ENCODE measurements at places on chromosomes 7 and 10. TPM values are rescaled to one million over a fixed set of nuclear protein-coding genes. Genes with fewer than 3 reads are reported as not detected.

GRCh38 chr7:124022551-124022950 is 10.3 kb downstream of the TMEM229A start:
- DNase-seq: no peak

DNA sequence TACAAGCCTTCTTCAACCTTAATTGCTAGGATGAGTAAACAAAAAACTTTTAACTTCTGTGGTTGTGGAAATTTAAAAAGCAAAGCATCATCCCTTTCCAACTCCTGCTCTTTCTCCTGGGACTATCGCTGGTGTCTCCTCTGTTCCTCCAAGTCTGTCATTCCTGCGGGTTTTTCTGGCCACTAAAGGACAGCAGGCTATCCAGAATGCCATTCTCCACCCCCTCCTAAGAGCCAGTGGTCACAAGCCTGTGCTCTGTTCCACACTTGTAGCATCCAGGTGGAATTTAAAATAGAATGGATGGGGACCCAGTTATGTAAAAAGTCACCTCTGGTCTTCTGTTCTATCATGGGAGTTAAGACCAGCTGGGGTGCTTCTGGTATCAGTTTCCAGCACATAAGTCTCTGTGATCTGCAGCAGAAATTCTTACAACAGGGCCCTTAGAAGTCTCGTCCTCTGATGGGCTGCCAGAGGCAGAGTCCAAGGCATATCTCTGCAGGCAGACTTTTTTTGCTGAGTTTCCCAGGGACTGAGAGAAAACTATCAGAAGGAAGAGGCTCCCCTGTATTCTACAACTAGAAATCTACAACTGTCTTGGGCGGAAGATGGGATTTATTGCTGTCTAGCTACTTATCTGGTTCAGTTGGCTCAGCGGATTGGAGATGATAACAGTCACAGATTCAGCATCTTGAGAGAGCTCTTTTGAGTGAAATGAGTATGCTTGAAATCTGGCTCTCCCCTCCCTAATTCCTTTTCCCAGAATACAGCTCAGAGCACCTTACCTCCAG is 5.1 kb upstream of the WNT16 start:
- no peak for DNase-seq

The OR2A42 gene
- polyA plus RNA-seq: 1.1 TPM

The ZNF273 gene
- polyA plus RNA-seq: 14.4 TPM

DNA sequence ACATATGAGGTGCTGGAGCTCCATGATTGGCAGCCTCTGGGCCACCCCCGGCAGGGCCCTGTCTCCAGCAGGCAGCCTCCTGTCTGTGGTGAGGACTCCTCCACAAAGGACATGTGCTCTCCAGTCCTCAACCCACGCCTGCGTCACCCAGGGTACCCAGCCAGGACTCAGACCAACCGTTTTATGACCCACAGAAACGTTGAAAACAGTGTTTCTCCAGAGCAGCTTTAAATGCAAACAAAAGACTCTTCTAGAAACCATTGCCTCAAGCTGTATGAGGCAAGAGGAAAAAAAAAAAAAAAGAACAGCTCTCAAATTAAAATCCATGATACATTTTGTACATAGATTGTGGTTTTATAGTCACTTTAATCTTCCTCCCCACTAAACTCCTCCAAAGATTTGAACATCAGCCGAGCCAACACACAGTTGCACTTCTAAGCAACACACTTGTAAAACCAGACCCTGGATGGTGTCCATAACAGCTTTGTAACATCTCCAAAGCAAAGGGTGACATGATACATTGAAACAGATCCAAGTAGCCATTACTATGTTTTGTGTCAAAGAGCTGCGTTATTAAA is 175.0 kb upstream of the LYZL2 start:
- no peak for DNase-seq

The TBXAS1 gene
- polyA plus RNA-seq: 9.3 TPM

The ANKRD61 gene
- 4.0 TPM for polyA plus RNA-seq

DNA sequence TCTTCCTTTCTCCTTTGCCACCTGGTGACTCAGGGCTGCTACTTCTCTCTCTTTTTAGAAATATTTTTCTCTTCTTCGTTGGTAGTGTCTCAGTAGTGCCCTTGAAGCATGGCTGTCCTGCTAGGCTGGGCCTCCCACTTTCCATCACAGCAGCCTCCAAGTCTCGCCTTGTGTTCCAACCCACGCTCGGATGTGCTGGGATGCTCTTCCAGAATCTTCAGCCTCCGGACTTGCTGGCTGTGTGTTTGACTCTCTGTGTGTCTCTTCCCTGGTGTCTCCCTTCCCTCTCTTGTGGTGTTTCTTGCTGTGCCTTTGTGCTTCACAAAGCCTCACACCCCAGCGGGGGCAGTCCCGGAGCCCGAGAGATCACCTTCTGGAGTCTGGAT is 100.5 kb downstream of the INPP5A start:
- no peak for DNase-seq

GRCh38 chr7:65216469-65216868 is 157.2 kb upstream of the ZNF92 start:
- DNase-seq: peak; percentile 54

The CCDC172 gene
- polyA plus RNA-seq: not detected

DNA sequence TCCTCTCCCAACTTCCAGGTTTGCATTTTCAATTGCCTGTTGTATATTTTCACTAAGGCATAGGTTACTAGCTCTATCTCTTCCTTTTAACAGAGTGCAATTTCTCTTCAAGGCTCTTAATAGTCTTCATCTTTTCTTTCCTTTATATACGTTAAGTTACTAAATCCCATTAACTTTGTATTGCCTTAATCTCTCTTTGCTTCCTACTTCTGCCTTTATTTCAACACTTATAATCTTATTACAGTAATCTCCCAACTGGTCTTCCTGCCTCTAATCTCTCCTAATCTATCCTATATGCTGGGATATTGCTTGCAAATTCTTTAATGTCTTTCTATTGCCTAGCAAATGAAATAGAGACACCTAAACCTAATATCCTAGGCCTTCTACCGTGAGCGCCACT is 26.1 kb downstream of the ST7 start:
- DNase-seq: no peak

DNA sequence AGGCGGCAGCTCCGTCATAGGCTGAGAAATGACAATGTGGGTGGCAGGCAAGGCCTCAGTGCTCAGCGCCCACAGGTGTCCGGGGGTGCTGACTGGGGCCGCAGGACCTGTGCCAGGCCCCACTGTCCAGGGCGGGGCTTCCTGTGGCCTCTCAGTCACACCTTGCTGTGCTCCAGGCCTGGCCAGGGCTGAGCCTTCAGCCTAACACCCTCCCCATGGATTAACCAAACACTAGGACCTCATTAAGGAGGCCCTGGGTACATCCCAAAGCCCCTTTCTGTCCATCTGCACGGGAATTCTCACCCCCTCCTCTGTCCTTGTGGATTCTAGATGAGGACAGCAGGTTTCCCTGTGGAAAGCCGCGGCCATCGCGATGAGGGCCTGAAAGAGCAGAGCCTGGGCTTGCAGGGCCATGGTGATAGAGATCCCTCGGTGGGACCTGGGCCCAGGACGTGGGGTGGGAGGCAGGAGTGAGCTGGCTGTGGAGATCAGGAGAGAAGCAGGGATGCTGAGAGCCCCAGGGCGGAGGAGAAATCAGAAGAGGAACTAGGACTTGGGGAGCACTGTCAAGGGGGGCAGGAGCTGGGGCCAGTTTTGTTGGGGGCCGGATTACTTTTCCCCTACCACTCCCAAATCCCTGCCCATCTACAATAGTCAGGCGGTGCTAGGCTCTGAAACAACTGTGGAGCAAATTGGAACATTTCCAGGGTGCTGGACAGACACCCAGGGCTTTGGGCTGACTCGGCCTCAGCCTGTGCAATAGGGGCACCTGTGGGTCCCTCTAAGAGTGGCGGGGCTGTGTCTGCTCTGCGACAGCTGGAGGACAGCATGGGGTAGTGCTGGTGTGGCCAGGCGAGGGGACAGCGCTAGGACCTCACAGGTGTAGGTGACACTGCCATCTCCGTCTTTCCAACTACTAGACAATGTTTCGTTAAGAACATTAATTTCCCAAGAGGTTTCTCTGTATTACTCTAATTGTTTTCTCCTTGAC is 23.3 kb upstream of the MNX1 start:
- DNase-seq: no peak
